Naive B cell (primary cell): ENCODE measurements at places on chromosomes 7 and 10.

GRCh38 chr10:55653531-55653930, 707.5 kb downstream of the ZWINT start:
- H3K27me3 ChIP-seq = no peaks in the 10 kb centered on the region
- no peak overlapping the region for H3K27ac ChIP-seq
- H3K4me3 ChIP-seq = no peak overlapping the region
- no peaks in the 10 kb centered on the region for H3K36me3 ChIP-seq

DNA sequence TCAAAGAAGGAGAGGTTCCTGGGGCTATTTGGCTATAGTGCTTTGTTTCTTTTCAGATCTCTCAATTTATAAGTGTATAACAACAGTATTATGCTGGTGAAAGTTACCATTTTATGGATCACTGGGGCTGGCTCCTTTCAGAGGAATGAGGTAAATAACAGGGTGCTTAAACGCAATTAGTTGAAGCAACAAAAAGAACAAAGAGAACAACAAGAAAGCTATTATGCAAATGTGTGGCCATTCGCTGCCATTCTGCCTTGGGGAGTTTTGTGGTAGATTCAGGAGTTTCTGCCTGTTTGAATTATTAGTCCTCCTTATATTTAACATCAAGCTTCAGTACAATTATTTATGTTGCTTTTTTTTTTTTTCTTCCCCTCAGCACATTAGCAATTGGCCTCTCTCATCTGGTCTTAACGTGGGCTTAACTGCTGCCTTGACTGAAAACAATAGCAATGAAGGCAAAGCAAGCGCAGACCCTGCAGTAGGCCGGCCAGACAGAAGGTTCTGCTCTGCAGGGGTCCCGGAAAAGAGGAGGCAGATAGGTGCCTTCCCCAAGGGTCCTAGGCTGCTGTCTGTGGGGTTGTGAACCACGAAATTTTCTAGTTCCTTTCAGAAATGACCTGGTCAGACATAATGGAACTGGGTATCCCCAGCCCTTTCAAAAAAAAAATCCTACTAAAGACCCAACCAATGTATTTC, 339.9 kb upstream of the PODXL start:
- no peaks in the 10 kb centered on the region for H3K36me3 ChIP-seq
- peaks cover 8% of the 10 kb centered on the region for H3K27me3 ChIP-seq
- H3K4me3 ChIP-seq = no peak overlapping the region
- no peak for DNase-seq

DNA sequence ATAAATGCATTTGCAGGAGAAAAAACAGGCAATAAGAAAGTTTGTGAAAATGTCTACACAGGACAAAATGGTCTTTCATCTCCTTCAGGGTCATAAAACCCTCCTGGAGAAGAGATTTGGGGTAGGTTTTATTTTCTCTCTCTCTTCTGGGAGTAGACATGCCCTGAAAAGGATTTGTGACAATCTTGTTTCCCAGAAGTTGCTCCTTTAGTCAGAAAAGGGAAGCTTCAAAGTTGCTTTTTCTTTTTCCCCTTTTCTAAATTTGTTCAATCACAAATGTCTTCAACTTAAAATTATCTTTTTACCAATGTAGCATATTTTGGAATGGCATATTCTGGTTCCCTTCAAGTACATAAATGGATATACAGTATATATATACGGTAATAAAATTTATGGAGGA, 9.4 kb upstream of the ANKRD22 start:
- no peak overlapping the region for H3K4me3 ChIP-seq
- DNase-seq = no peak
- no peak overlapping the region for H3K27ac ChIP-seq

DNA sequence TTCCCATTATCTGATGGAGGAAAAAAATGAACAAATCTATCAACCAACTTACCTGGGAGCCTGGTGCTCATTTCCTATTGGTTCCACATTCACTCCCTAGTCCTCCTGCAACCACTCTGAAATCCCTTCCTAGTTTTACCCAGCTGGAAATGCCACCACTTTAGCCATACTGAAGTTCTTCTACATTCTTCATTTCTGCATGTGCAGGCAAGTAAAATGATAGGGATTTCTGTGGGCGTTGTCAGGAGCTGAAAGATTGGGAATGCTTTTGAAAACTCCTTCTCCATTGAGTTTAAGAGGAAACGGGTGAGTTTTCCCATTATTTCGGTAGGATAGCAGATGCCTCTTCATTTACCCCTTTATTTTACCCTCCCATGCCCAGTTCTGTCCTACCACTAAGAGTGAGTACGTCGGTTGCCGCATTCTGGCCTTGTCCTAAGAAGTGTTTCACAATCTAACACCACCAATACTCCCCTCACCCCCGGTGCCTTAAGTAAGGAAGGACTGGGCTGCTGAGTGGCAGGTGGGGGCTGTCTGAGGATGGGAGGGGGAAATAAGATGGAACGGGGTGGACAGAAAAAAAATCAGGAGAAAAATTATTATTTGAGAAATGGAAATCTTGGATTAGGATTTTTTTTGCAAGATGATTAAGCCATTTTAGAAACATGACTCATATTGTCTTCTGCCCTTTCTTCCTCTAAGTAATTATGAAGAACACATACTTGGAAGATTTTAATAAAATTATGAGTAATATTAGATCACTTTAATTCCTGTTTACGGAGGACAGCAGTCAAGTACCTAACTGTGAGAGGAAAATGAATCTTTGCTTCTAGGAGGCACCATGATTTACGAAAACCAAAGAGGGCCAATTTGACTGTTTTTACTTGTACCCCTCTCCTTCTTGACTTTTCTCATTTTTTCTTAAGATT, 13.2 kb upstream of the TAS2R60 start:
- no peak overlapping the region for H3K4me3 ChIP-seq
- H3K27me3 ChIP-seq = peaks cover 5% of the 10 kb centered on the region
- H3K36me3 ChIP-seq = no peaks in the 10 kb centered on the region
- no peak overlapping the region for H3K27ac ChIP-seq

- H3K36me3 ChIP-seq = no peaks in the 10 kb centered on the region
- DNase-seq = no peak
- H3K4me1 ChIP-seq = no peaks in the 10 kb centered on the region
Measured at GRCh38 chr7:15612205-15612604, 50.4 kb upstream of the AGMO start.

DNA sequence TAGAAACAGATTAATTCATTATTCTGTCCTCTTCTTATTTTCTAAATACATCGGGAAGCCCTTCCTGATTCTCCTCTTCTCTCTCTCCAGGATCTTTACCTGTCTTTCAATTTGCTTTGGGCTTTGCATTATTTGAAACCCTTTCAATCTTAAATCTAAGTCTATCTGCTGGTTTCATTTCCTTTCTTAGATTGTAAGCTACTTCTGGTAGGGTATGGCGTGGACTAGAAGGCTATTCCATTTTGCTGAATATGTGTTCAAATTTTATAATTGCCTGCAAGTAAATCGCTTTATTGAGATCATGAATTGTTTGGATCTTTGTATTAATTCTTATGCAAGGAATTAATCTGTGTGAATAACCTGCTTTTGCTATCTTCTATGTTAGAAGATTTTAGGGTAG, 11.1 kb downstream of the STAM start:
- no peaks in the 10 kb centered on the region for H3K36me3 ChIP-seq
- no peaks in the 10 kb centered on the region for H3K27me3 ChIP-seq
- peak overlapping the region; percentile 30 for H3K27ac ChIP-seq
- peak overlapping the region; percentile 41 for H3K4me3 ChIP-seq
- H3K4me1 ChIP-seq = peaks cover 51% of the 10 kb centered on the region

DNA sequence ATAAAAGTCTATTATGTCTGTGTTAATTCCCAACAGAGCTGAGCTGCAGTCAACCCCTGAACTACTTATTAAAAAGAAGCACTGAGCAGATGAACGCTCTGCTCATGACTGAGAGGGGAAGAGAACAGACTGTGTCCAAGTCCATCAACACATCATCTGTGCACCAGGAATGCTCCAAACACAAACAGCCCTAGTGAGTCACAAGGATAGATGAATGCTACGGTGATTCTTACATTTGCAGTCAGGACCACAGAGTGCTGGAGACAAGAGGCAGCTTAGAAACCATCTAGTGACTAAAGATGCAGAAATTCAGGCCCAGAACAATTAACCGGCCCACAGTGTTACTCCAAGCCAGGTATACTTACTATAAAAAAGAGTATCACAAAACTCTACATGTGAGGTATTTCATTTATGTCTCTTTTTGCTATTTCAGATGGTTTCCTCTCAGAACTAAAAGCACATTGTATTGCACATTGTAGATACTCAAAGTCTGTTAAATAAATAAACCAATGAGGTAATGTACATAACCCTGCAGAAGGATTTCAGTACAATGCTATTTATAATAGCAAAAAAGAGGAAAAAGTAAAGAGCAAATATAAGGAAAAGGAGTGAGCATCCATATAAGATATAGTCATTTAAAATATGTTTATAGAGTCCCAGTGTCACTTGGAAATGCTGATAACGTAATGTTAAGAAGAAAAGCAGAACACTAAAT, 159.2 kb downstream of the KCNMA1 start:
- no peaks in the 10 kb centered on the region for H3K36me3 ChIP-seq
- H3K27me3 ChIP-seq = peaks cover 11% of the 10 kb centered on the region
- H3K27ac ChIP-seq = no peak overlapping the region
- H3K4me1 ChIP-seq = no peaks in the 10 kb centered on the region
- no peak for DNase-seq

- no peaks in the 10 kb centered on the region for H3K4me1 ChIP-seq
- H3K4me3 ChIP-seq = no peak overlapping the region
- no peaks in the 10 kb centered on the region for H3K36me3 ChIP-seq
- no peaks in the 10 kb centered on the region for H3K27me3 ChIP-seq
Measured at GRCh38 chr7:83362871-83363550, 200.3 kb upstream of the PCLO start.

DNA sequence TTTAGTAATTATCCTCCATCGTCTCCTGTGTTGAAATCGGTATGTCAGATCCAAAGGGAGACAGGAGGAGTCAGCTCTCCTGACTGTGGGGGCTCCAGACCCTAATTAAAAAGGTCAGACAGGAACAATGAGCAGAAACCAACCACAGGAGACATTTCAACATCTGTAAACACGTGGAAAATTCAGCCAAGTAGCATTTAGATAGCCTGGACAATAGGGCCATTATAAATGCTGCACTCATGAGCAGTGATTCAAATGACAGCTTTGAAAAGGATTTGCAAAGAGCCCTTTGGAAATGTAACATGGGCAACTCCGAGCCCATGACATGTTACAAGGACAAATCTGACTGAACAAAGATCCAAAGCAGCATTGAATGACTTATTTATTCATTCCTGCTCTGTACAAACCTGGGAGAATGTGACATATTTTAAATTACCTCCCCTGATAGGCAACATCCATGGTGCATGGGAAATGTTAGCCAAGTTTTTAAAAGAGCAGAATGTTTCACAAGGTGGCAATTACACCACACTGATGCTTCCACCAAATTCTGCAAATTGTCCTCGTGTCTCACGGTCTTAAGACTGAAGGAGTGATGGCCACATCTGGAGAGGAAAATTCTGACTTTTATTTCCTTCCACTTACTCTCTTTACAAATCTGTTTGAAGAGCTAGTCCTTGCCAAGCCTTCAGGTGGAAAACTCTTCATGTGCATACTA, 113.3 kb upstream of the KMT2E start:
- H3K27ac ChIP-seq = no peak overlapping the region
- no peak for DNase-seq
- H3K27me3 ChIP-seq = peaks cover 10% of the 10 kb centered on the region
- no peaks in the 10 kb centered on the region for H3K4me1 ChIP-seq

- H3K27me3 ChIP-seq = peaks cover 12% of the 10 kb centered on the region
- no peak overlapping the region for H3K27ac ChIP-seq
- H3K4me1 ChIP-seq = no peaks in the 10 kb centered on the region
- H3K4me3 ChIP-seq = peak overlapping the region; percentile 24
- no peak for DNase-seq
- no peaks in the 10 kb centered on the region for H3K36me3 ChIP-seq
Measured at GRCh38 chr7:36013246-36014014, 139.6 kb upstream of the EEPD1 start.

- H3K4me1 ChIP-seq = peaks cover 31% of the 10 kb centered on the region
- DNase-seq = peak; percentile 77
Measured at GRCh38 chr7:4681886-4682620, at the start of gene FOXK1. FOXK1 (plus strand) TSS chr7:4682295; CDS start chr7:4682309, 14 bp downstream.

GRCh38 chr10:110698782-110699201, 54.7 kb downstream of the RBM20 start:
- H3K4me3 ChIP-seq = no peak overlapping the region
- no peak for DNase-seq
- peaks cover 22% of the 10 kb centered on the region for H3K27me3 ChIP-seq
- H3K4me1 ChIP-seq = no peaks in the 10 kb centered on the region
- H3K36me3 ChIP-seq = no peaks in the 10 kb centered on the region

- H3K4me1 ChIP-seq = no peaks in the 10 kb centered on the region
- H3K27ac ChIP-seq = no peak overlapping the region
- H3K36me3 ChIP-seq = no peaks in the 10 kb centered on the region
- H3K4me3 ChIP-seq = no peak overlapping the region
- H3K27me3 ChIP-seq = no peaks in the 10 kb centered on the region
Measured at GRCh38 chr7:8783229-8783628, 349.8 kb downstream of the NXPH1 start.

DNA sequence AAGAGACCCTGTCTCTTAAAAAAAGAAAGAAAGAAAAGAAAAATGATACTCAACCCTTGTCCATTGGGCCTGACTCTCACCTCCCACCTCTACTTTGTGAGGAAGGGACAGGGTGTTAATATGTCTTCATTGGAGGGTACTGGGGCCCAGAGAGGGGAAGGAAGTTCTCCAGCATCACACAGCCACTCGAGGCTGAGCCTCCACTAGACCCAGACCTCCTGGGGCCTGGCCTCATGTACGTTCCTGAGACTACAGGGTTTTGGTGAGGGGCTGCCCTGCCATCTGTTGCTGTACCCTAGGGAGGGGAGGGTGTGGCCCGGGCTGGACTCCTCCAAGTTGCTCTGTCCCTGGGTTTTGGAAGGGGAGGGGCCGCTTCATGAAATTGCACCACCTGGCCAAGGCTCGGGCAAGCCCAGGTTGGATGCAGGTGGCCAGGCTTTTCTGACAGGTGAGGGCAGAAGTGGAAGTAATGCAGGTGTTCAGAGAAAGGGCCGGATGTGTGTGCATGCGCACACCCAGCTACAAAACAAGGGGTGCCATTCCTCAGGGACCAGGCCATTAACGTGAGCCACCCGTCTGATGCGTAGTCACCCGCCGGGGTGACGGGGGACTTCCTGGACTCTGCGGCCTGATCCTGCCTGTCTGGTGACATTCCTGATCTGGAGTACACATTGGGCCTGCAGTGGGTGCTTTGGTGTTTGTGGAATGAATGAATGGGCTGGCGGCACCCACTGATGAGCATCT, 21.7 kb downstream of the GTF2IRD1 start:
- peak overlapping the region; percentile 47 for H3K27ac ChIP-seq
- no peaks in the 10 kb centered on the region for H3K36me3 ChIP-seq
- DNase-seq = no peak
- H3K4me1 ChIP-seq = peaks cover 24% of the 10 kb centered on the region

DNA sequence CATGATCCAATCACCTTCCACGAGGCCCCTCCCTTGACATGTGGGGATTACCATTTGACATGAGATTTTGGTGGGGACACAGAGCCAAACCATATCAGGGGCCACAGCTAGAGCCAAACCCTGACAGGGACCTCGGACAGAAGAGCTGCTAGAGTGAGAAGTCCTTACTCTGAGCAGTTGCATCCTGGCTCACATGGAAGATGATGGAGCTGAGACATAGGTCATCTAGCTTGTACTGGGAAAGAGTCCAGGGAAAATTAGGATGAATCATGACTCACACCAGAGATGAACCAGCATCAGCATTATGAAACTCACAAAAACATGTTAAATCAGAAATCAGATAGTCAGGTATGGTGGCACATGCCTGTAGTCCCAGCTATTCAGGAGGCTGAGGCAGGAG, 12.8 kb upstream of the FMC1 start:
- DNase-seq = no peak
- no peaks in the 10 kb centered on the region for H3K36me3 ChIP-seq
- H3K4me1 ChIP-seq = no peaks in the 10 kb centered on the region

GRCh38 chr7:20647908-20648776, 32.7 kb downstream of the ABCB5 start:
- peaks cover 23% of the 10 kb centered on the region for H3K27me3 ChIP-seq
- no peak for DNase-seq
- no peak overlapping the region for H3K27ac ChIP-seq
- H3K4me3 ChIP-seq = no peak overlapping the region
- no peaks in the 10 kb centered on the region for H3K36me3 ChIP-seq
